ENCODE measurements at places on chromosomes 5 and 9. TPM values are rescaled to one million over a fixed set of nuclear protein-coding genes. Genes with fewer than 3 reads are reported as not detected.

Gene SPINK7
- total RNA-seq = not detected

Gene EQTN
- total RNA-seq = not detected

Gene LHX3
- 0.13 TPM for total RNA-seq

Gene TMEM232
- total RNA-seq = 0.21 TPM

Gene CAMLG
- total RNA-seq = 28.3 TPM

Gene FRMD3
- 14.5 TPM for total RNA-seq

Gene PTGES2
- total RNA-seq = 76.8 TPM

Gene TLE1
- total RNA-seq = 12.9 TPM

Data from Panc1 (cell line).